Activated gamma-delta T cell treated with Interleukin-2 at 50 U/mL for 16 hours (primary cell): ENCODE measurements at places on chromosomes 3 and 15.
A peak's percentile ranks its signal among the peaks of the same experiment; 100 is the strongest.

DNA sequence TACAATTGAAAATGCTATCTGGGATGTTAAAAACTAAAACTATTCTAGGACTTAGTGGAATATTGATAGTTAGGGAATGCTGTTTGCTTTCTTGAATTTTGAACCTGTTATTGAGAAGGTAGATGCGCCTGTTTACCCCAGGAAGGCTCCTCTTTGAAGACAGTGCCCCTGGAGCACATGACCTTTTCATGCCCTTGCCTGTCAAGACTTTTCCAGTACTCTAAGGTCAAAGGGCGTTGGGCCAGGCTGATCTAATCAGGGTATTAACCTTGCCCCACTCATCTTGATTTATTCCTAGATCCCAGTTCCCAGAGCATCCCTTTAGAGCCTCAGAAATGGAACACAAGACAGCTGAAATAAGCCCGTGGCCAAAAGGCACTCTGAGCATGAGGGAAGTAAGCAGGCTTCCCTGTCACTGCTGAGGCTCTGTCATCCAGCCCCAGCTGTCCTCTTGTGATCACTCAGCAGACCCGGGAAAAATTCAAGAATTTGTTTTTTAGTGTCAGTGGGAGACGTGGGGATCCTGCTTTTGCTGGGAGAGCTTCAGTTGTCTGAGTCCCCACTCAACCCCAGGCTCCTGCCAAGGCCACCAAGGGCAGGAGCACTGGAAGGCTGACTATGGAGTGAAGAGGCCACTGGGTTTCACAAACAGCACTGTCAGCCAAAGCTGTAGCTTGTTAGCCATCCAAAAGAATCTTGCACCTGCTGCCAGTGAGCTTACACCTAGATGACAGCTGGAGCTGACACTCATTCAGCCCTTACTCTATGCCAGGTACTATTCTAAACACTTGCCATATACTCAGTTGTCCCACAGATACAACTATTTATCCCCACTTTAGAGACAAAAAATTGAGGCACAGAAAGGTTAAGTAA is 169.0 kb downstream of the PGPEP1L start:
- no peak for DNase-seq

GRCh38 chr3:167115331-167115934 is 264.7 kb downstream of the ZBBX start:
- no peak for DNase-seq

DNA sequence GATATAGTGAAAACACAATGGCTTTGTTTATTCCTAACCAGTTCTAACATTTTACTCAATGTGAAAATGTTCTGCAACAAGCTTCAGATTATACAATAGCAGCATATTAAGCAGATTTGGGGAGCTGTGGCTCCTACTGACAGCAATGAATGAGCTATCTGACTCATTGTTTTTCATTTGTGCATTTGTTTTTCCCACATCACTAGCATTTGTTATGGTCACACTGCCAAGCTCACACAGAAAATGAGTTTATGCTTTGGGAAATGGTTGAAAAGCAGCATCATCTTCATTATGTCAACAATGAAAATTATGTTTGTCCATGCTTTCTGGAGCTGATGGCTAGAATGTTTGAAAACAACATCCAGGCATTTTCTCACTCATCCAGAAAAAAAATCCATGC is 53.5 kb downstream of the ZPLD1 start:
- DNase-seq = no peak

GRCh38 chr3:158710601-158711000 is 21.7 kb downstream of the RARRES1 start:
- DNase-seq = no peak

DNA sequence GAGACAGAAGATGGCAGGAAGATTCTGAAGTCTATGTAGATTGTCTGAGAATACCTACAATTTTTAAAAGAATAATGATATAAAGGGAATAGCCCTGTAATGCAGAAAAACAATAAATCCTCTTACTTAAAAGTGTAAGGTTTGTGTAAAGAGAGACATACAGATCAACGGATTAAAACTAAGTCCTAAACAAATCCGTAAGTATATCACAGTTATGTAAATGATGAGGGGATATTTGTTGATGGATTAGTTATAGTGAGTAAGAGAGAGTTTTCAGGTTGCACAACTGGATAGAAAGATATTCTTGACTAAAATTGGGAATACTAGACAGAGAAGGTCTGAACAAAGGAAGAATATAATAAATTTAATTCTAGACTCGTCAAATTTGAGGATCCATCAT is 179.6 kb downstream of the TBC1D5 start:
- no peak for DNase-seq

- DNase-seq = no peak
Measured at GRCh38 chr3:45583021-45583851, 11.3 kb upstream of the LIMD1 start.

GRCh38 chr3:129837065-129837642 is 56.4 kb downstream of the TMCC1 start:
- no peak for DNase-seq

- DNase-seq = no peak
Measured at GRCh38 chr3:171458864-171459136, 1.4 kb downstream of the TNIK start.

DNA sequence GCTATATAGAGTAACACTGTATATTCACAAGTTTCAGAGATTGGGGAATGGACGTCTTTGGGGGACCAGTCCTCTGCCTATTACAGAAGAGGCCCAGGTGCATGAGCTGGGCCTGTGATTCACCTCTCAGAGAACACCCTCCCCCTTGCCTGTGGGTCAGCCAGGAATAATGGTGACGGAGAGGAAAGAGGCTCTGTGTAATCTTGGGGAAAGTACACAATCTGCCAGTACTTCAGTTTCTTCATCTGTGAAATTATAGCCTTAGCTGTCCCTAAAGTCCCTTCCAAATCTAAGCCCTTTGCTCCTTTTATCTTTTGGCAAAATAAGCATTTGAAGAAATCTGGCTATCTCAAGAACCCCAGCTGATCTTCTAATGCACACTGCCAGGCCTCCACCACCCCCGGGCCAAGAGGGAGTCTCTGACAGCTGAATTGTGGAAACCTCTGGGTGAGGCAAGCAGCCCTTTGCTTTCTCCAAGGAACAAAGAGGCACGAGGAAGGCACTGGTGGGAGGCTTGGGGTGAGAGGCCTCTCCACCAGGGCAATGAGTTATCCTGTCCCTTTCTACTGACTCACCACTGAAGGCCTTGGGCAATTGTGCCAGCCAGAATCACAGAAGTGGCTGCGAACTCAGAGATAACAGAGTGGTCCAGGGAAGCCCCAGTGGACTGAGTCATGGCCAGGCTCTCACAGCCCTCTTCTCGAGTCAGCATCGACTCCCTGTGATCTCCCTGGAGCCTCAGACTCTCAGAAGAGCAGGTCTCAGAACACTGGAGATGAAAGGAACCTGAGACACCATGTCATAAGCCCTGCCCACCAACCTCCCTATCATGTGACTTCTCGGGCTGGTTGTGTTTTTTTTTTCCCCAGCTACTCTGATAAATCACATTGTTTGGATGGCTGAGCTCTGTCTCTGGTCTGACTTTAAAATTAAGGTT is 31.8 kb downstream of the CCNL1 start:
- peak; percentile 55 for DNase-seq

- no peak for DNase-seq
Measured at GRCh38 chr3:63130625-63131024, 147.5 kb upstream of the SYNPR start.
